ENCODE measurements at places on chromosomes 2 and 18.

- peak; percentile 92 for DNase-seq
Measured at GRCh38 chr2:100703213-100703612, 116.7 kb upstream of the NPAS2 start.

- no peak for DNase-seq
Measured at GRCh38 chr18:12497296-12497695, 89.6 kb downstream of the PRELID3A start.

GRCh38 chr2:196248467-196249094 lies 77.2 kb upstream of the STK17B start:
- no peak for DNase-seq

DNA sequence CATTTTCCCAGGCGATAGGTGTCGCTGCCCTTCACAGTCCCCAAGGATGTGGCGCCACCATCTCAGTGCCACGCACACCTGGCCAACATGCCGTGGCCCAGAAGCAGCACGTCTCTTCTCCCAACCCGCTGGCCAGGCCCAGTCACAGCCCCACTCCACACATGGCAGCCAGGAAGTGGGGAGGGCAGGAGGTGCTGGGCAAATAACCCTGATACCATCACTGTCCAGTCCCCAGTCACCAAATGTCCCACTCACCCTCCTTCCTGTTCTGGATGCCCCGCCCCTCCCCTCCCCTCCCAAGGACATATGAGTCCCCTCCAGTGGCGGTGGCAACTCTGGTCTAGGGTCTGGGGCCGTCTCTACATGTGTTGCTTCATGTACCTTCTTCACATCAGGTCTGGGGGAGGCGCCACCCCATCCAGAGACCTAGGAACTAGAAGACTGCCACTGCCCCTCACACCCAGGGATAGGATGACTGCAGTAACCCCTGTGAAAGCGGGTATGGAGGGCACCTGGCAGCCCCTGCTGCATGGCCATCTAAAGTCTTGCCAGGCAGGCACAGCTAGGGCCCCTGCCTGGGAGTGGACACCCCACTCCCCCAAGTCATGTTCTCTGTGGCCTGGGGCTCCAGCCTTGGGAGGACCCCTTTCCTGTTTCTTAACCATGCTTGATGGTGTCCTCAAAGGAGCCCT lies 7.3 kb upstream of the CAPN10 start:
- DNase-seq: no peak

- no peak for DNase-seq
Measured at GRCh38 chr18:78699499-78699898, 280.1 kb upstream of the SALL3 start.

GRCh38 chr18:46352520-46353250 lies 248.5 kb downstream of the HAUS1 start:
- no peak for DNase-seq

GRCh38 chr18:31973929-31974546 lies 31.1 kb upstream of the TRAPPC8 start:
- DNase-seq: peak; percentile 3

- peak; percentile 7 for DNase-seq
Measured at GRCh38 chr2:231483398-231484329, 19.4 kb upstream of the NCL start.

GRCh38 chr2:10266133-10266620 lies 36.5 kb upstream of the HPCAL1 start:
- DNase-seq: peak; percentile 49

DNA sequence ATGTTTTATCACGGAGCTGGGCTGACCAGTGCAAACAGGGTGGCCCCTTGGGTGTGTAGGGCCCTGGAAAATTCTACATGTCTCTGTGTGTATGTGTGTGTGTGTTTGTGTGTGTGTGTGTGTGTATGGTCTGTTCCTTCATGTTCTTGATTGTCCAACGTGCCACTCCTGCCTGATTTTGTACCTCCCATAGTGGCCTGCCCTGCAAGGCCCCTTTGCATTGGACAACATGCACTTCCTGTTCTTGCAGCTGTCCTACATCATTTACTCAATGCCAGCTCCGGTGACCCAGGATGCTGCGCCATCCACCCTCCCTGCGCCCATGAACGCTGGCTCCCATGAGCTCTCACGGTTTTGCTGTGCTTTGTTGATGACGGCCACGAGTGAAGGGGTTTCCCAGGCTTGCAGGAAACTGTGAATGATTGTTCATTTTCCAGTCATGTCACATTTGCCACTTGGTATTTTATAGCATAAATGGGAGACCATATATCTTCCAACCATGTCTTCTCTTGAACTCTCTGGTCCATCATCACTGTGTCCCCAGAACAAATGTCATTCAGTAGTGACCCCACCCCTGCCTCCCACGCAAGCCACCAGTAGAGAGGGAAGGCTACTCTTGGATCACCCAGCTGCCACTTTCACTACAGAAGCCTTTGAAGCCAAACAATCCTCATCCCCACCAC lies 69.7 kb upstream of the NCK2 start:
- DNase-seq: no peak

DNA sequence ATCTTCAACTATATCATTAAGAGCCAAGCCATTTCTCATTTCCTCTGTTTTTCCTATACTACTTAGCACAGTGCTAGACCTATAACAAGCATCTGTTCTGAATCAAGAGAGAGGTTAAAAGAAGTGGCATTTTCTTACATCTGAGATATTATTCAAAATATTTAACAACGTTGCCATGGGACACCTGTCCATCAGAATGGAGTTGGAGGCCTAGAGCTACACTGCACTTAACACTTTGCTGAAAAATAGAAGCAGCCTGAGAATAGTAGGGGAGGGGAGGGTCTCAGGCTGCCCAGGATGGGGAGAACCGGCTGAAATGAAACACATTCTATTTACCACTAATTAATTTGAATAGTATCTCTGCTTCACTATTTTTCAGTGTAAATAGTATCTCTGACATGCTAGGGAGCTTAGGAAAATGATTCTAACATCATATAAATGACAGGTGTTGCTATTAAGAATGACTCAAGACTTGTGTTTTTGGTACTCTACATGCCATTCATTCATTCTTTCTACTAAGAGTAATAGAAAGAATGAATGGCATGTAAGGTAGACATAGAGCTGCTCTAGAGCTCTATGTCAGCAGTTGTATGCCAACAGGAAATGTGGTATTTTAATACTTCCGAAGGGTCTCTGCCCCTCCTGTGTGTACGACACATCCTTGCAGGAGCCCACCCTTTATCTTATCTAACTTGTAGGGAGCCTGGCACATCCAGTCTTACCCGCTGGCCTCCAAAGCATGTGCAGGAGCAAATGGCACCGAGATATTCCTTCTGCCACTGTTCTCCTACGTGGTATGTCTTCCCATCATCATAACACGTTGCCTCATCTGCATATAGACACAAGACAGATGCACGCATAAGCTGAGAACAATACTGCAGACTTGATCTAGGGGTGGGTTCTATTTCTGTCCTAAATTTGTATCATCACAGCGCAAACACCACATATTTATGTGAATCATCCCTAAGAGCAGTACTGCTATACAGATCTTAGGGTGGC lies 52.6 kb downstream of the ATIC start:
- no peak for DNase-seq

DNA sequence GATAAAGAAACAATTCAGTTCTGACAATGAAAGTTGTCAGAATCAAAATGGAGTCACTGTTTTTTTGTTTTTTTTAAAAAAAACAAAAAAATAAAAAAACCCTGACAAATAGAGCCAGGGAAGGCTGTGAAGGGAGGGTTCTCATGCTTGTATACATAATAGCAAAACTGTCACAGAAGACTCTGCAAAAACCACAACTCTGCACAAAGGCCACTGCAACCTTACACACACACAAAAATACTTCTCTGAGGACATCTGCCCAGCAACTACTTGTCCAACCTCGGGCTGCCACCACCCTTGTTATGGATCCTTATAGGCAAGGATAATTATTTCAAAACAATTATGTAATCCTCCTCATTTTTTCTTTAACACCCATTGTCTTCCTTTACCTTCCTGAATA lies 41.9 kb upstream of the C2orf66 start:
- DNase-seq: no peak

GRCh38 chr2:102027036-102027980 lies 35.5 kb downstream of the IL1R2 start:
- peak; percentile 99 for DNase-seq

- peak; percentile 91 for DNase-seq
Measured at GRCh38 chr2:64311948-64312621, 141.9 kb upstream of the LGALSL start.

Data from amniotic epithelial cell (primary cell).